ENCODE measurements at places on chromosomes 2 and 18.

DNA sequence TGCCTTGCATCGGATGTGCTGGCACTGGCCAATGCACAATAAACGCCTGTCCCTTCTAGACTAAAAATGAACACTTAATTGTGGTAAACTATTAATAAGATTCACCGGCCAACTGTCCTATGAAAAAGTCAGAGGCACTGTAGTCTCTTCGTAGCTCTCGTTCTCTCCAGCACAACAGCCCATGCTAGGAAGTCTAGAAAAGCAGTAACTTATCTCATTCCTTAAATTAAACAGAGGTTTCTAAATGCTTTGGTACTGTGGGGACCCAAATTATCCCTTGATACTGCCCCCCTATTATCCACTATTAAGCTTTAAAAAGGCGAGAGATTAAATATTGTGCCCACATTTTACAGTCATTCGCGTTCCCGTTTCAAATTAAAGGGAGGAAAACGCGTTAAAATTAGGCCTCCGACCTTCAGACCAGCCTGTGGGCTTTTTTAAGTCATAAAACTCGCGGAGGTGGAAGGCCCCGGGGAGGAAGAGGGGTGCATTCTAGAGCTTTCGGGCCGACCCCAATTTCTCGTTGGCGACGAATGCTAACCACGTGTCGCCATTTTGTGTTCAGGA is 1.5 kb upstream of the PCBP1 start:
- DNase-seq: no peak

DNA sequence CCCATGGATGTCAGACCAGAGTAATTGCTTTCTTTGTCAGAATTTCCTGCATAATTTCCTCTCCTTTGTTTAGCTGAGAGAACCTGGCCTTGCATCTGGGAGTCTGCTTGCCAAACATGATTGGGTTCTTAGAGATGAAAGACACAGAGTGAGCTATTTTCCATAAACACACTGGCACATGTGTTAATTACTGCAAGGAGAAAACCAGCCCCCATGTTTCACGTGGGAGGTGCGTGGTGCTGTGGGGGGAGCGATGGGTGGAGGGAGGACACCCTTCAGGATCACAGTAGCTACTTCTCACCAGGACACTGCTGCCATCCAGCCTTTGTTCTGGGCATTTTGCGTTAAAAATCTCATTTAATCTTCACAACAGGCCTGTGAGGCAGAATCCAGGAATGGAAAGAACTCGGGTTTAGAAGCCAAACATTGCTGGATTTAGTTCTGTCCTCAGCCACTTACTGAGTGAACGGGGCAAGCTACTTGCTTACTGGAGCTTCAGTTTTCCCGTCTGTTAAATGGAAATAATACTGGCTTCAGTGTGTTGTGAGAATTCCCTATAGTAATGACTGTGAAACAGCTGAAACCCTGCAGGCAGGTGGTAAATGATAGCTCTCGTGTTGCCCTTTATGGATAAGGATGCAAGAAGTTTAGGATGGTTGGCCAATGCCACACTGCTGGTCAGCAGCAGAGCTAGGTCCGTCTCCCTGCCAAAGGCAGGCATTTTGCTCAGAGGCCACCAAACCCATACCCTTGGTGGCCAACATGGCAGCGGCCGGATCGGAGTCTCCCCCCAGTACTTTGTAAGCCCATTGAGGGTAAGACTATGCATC is 100.1 kb upstream of the ASAP2 start:
- no peak for DNase-seq

GRCh38 chr18:12255626-12256026 is 1.5 kb downstream of the CIDEA start:
- no peak for DNase-seq

- DNase-seq: no peak
Observed at GRCh38 chr2:162330881-162331280, 12.4 kb upstream of the IFIH1 start.

DNA sequence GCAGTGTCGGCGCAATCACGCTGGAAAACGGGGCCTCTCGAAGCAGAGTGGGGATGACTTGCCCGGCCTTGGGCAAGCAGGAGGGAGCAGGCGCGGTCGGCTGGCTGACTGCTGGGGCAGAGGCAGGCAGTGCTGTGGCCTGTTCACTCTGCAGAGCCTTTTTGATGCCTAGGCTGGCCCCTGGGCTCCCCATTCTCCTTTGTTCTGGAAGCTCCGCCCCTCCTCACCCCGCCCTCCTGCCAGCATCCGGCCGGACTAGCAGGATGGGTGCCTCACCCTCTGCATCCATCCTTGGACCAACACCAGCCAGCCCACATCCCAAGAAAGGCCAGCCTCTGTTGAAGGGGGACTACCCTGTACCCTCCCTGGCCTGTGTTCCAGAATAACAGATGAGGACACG is at the start of gene ASPRV1:
Gene ASPRV1, minus strand, starts transcription at position 136 of the 400 bp plus-strand sequence. CDS start 195 bp downstream, outside the sequence.
- no peak for DNase-seq

- no peak for DNase-seq
Observed at GRCh38 chr2:85765081-85765731, 11.4 kb downstream of the ATOH8 start.

DNA sequence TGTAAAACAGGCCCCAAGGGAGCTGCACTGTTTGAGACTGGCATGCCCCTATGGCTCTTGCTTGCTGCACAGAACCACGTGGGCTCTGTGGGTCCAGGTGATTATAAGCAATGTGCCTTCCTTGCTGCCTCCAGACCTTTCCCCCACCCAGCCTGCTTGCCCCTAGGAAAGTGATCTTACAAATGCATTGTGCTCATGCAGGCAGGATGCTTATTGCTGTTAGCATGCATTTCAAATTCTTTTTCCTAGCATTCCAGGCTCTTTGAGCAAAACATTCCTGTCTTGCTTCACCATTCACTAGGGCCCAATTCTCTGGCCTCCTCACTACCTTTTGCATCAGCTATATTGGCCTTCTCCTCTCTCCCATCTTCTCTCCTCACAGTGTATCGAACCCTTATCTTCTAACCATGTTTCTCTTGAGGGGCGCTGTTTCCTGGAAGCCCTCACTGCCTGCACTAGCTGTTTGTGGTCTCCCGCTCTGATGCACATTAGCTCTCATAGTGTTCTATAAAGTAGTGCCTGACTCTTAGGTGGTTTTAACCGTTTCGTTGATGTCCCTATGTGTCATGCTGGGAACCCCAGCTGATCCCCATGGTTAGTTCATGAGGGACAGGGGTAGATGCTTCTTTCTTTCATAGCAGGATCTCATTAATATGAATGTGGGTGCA is 152.9 kb upstream of the EPAS1 start:
- no peak for DNase-seq

GRCh38 chr2:15861898-15862297 is 78.5 kb upstream of the MYCN start:
- DNase-seq: no peak

DNA sequence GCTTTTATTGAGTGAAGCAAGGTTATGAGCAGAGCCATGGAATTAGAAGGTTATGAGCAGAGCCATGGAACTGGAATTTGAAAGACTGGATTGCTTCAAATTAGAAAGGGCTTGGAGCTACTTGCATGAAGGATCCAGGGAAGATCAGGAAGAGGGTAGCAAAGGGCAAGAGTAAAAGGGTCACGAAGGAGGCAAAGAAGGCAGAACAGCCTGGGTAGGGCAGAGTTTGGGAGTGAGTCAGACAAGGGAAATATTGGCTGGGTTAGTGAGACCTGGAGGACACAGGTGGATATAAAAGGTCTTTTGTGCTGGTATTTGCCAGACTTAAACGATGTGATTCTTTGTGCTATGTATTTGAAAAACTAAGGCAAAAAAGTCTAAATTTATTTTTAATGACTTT is 65.0 kb downstream of the SEMA4F start:
- DNase-seq: no peak

DNA sequence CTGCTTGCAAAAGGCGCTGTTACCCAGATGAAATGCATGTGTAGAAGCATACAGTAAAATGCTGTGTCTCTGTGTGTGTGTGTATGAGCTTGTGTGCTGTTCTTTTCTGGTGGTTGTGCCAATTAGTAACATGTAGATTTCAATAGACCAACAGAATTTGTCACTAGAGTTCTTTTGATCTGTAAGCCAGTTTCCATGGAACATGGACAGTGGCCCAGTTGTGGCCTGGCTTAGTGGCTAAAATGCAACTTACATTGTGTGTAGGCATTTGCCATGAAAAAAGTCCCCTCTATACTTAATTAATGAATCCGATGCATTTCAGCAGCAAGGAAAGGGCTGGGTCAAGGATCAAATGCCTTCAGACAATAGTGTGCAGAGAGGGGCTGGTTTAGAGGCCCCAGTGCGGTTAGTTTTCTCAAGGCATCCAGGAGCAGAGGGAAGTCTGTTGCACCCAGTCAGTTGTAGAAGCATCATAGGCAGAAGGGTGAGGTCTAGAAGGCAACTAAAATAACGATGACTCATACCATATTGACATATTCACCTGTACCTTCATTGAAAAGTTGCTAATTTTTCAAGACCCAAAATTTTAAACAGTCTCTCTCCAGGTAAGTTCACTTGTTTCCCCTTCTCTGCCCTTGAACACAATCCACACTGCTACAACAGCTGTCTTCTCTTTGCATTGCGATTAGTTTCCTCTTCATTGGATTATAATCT is 366.9 kb upstream of the SPRED2 start:
- no peak for DNase-seq

Measured in stimulated activated CD8-positive, alpha-beta memory T cell treated with anti-CD3 and anti-CD28 coated beads, Interleukin-7, amount 100 ng/mL, for 1 hour (primary cell).